Posterior vena cava (tissue), 2 donors: ENCODE measurements at places on chromosomes 3 and 15. TPM values are rescaled to one million over a fixed set of nuclear protein-coding genes. Genes with fewer than 3 reads are reported as not detected.

Gene ZMYND10
- 0.23 TPM for total RNA-seq

Gene DPPA2
- not detected for total RNA-seq

Gene HTR3E
- total RNA-seq: not detected

Gene PATL2
- total RNA-seq: 2.2 TPM

Gene AAGAB
- total RNA-seq: 29.2 TPM

- no peak for DNase-seq
Measured at GRCh38 chr3:87336761-87337160, 60.4 kb upstream of the POU1F1 start.

- DNase-seq: no peak
Measured at GRCh38 chr15:78389738-78390137, 48.3 kb upstream of the IREB2 start.

DNA sequence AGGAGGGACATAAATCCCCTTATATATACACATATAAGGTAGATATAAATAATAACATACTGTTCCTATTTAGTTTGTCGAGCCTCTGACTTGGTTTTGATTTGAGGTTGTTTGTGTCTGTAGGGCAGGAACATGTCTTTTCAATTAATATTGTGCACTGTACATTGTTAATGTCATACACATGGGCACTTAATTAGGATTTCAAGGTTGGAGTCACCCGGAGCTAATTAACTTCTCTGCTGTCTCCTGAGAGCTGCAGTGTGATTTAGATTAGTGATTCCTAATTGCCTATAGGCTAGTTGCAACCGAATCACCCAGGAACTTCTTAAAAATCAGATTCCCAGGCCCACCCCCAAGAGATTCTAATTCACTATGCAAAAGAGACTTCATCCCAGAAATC lies 50.4 kb upstream of the FILIP1L start:
- DNase-seq: no peak
